Nephron progenitor cell (in vitro differentiated cells): ENCODE measurements at places on chromosomes 7 and 10.
A peak's percentile ranks its signal among the peaks of the same experiment; 100 is the strongest.

- DNase-seq: no peak
These were observed 144.5 kb upstream of the ASAH2 start for GRCh38 chr10:50395851-50396250.

- no peak for DNase-seq
These were observed 15.6 kb downstream of the NCOA4 start for GRCh38 chr10:46014683-46015405.

GRCh38 chr10:108462005-108462404, 1297.5 kb upstream of the SORCS1 start:
- no peak for DNase-seq

DNA sequence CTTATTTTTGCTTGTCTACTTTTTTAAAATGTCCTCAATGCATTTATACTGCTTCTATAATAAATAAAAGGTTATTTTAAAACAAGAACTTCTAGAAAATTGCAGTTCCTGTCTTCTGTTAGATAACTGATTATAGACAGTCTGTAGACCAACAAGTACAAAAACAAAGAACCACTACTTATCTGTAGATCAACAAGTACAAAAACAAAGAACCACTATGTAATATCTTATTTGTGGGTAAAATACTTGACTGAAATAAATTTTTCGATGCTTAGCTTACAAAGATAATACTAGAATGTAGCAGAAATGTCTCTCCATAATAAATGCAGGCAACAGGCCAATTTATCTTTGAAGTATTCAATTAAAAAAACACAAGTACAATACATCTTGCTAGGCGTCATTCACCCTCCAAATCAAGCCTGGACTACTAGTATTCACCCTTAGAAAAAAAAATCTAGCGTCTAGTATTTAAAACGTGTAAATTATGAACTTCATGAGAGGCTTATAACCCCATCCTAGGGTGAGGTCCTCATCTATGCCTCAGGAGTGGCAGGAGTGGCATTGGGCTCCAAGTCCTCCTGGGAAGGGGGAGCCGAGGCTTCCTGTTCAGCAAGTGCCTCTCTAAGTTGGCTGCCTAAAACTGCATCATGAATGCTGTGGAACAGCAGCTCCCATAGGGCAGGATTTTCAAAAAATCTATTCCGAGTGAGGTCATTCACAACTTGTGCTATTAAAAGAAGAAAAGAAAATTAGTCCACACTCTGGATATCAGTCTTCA, 26.6 kb downstream of the PSMC2 start:
- DNase-seq: no peak

- peak; percentile 56 for DNase-seq
These were observed 745 bp downstream of the SLC16A9 start for GRCh38 chr10:59708816-59709394.

GRCh38 chr7:45659496-45660139, 85.5 kb downstream of the ADCY1 start:
- no peak for DNase-seq

DNA sequence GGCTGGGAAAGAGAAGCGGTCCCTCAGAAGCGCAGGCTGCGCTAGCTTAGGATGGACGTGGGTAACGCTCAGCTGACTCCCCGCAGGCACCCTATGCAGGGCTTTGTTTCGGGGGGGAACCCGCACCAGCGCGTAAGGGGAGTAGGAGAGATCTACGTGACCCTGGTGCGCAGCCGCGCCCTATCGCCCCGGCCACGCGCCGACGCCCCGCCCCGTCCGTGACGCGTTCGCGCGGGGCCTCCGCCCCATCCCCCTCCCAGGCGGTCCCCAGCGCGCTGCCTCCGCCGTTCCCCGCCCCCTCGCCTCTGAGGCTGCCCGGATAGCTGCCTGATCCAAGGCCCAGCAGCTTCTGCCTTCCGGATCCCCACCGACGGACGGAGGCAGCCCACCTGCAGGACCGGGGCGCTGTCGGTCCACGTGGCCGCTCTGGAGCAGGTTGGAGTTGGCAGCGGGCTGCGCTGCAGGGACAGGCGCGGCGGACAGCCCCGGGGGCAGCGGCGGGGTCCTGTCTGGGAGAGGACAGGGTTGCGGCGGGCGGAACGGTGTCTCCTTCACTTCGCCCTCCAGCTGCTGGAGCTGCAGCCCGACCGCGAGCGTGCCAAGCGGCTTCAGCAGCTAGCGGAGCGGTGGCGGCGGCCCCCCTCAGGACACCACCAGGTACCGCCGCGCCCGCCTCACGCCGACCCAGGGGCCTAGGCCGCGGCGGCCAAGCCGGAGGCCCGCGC, at the start of gene VDAC2:
Gene VDAC2, plus strand, starts transcription at position 515 of the 725 bp plus-strand sequence. CDS start 363 bp downstream, outside the sequence.
- DNase-seq: peak; percentile 92

- no peak for DNase-seq
These were observed 215.5 kb downstream of the PCDH15 start for GRCh38 chr10:54585572-54585971.

- no peak for DNase-seq
These were observed 54.4 kb downstream of the SH3PXD2A start for GRCh38 chr10:103800789-103801540.

DNA sequence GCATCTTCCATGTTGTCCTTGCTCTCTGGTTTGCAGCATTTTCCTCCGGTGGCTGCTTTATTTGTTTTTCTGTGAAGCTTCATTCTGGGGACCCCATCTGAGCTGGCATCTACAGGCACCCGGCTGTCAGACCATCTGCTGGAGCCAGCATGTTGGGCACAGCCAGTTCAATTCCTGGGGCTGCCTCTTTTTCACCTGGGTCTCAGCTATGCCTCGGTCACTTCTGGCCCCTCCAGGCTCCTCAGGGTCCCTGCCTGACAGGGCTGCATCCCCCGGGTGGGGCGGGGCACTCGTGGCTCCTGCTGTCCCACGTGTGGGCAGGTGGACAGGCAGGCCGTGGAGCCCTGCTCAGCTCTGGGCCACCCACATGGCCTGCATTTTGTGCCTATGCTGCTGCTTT, 8.1 kb downstream of the SCART1 start:
- DNase-seq: no peak

DNA sequence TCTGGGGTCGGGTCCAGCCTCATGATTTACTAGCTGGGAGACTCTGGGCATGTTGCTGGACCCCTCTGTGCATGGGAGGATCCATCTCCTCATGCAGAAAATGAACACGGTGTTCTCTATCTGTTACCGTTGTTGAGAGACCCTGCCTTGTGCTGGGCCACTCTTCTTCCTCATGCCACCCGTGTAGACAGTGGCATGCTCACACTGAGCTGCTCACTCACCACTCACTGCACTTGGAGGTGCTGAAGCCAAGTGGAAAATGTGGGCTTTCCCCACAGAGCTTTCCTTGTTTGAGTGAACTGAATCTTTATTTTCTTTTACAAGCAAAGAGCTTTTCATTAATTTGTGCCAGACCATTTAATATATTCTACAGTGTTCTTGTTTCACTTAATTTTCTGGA, 77.5 kb upstream of the GDF10 start:
- DNase-seq: no peak

GRCh38 chr7:128890306-128891109, 20.0 kb downstream of the KCP start:
- DNase-seq: peak; percentile 54

DNA sequence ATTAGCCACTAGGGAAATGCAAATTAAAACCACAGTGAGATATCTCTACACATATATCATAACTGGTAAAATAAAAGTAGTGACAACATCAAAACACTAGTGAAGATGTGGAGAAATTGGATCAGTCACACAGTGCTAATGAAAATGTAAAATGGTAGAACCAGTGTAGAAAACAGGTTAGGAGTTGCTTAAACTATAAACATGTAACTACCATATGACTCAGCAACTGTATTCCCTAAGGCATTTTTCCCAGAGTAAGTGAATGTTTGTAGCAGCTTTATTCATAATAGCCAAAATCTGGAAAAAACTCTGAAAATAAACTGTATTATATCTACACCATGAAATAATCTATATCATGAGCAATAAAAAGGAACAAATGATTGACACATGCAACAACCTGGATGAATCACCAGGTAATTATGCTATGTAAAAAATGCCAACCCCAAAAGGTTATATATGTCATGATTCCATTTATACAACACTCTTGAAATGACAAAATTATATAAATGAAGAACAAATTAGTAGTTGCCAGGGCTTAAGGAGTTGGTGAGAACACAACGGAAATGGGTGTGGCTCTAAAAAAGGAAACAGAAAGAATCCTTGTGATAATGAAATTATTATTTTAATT, 22.8 kb downstream of the SLC25A40 start:
- no peak for DNase-seq

- DNase-seq: no peak
These were observed 28.0 kb upstream of the VSIR start for GRCh38 chr10:71801361-71801760.

DNA sequence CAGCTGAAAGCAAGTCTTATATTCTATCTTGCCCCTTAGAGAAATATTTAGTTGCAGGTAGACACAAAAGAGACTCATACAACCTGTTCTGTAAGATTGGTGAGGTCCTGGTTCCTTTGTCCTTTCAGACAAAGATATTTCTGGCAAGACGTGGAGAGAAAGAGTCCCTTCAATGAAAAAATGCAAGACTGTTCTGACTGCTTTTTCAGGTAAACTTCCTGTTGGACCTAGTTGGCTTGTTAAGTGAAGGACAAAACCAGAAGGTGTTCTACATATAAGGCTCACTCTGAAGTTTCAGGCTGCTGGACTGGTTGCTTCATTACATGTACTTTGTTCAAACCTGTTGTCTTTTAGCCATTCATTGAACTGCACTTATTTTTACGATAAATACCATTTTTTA, 119.0 kb upstream of the PTPRZ1 start:
- no peak for DNase-seq

GRCh38 chr10:112526906-112527305, 79.9 kb downstream of the VTI1A start:
- DNase-seq: no peak

- no peak for DNase-seq
These were observed 195.6 kb downstream of the TNS3 start for GRCh38 chr7:47386273-47386835.

- no peak for DNase-seq
These were observed 179.4 kb downstream of the CACNA2D1 start for GRCh38 chr7:82263920-82264782.

DNA sequence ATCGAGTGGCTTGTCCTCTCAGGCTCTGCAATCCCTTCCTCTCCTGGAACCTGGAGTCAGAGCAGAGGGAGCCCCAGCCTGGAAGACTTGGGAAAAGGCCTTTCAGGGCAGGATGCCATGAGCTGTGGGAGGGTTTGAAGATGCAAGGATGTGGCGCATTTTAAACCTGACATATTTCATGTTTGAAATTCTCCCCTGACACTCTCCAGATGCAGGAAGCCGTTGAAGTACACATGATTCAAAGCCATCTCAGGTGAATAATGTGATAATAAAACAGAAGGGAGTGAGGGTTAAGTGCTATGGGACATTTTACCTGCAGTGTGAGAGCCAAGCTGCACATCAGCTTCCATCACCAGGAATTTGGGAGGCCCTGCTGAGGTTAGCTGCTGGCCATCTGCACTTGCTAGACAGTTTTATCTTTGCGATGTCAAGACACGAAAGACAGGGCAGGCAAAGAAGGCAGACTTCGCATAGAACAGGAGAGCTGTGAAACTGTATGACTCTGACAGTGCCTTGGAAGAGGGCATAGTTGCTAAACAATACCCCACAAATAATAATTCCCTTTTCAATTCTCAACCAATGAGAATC, 159.1 kb upstream of the GDF10 start:
- no peak for DNase-seq

- no peak for DNase-seq
These were observed 222.6 kb upstream of the KLF14 start for GRCh38 chr7:130956417-130957136.

- DNase-seq: no peak
These were observed 95.3 kb downstream of the SUGCT start for GRCh38 chr7:40230101-40230500.

GRCh38 chr10:14801723-14802122, 27.0 kb upstream of the FAM107B start:
- DNase-seq: no peak

- DNase-seq: no peak
These were observed 91.3 kb downstream of the IMMP2L start for GRCh38 chr7:111470998-111471397.

DNA sequence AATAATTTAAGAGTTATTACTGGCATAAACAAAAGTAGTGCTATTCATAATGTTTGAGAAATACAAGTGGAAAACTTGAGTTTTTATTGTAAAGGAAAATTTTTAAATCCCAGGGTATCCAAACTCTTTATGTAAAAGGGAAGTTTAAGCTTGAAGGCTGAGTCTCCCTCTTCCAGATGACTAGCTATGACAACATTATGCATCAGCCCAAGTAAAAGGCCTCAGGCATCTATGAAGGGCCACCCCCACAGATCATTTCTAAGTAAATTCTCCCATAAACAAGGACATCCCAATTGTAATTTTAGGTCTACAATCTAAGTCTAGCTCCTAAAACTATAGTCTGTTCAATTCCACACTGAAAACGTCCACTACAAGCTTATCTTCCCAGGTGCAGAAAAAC, 166.2 kb upstream of the STEAP1 start:
- DNase-seq: no peak

GRCh38 chr7:73894733-73895551, 34.0 kb downstream of the TMEM270 start:
- no peak for DNase-seq

- no peak for DNase-seq
These were observed 106.4 kb downstream of the BMPER start for GRCh38 chr7:34011696-34012095.

GRCh38 chr7:30247541-30248401, 36.6 kb upstream of the ZNRF2 start:
- no peak for DNase-seq

- DNase-seq: peak; percentile 13
These were observed 1.9 kb upstream of the ARL4A start for GRCh38 chr7:12685550-12685949.

- no peak for DNase-seq
These were observed 41.6 kb downstream of the DNAJB9 start for GRCh38 chr7:108611268-108611667.

DNA sequence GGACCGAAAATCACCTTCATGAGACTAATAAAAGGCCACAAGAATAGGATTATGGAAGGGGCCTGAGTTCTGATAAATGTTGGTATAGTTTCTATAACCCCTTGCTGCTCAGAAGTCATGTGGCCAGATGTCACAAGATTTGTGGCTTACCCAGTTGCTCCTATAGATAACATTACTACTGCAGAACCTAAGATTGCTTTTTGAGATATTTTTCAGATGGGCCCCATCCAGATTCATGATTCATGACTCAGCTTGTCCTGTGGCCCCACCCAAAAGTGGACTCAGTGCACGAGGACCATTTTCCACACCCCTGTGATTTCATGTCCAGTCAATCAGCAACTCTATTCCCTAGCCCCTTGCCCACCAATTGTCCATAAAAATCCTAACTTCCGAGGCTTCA, 209.0 kb downstream of the ACTR3B start:
- DNase-seq: no peak

GRCh38 chr7:80036107-80036506, 98.5 kb upstream of the GNAI1 start:
- DNase-seq: no peak
